Activated naive CD4-positive, alpha-beta T cell treated with anti-CD3 and anti-CD28 coated beads, Interleukin-2, amount 50 U/mL, for 16 hours (primary cell): ENCODE measurements at places on chromosomes 13 and 19.

DNA sequence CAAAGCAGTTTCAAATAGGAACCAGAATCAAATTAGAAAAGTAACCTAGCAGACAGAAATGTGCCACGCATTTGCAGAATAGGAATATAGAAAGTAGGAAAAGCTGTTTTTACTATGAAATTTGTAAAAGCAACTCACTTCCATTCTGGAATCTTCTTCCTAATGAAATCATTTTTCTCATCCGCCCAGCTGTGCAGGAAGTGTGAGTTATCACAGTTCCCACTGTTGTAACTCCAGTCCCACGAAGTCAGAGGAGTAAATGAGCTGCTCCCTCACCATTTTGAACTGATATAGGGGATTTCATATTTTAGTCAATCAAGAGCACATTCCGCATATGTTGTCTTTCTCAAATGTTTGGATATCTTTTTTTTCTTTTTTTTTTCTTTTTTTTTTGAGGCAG is 230.8 kb downstream of the TBC1D4 start:
- no peak for DNase-seq

DNA sequence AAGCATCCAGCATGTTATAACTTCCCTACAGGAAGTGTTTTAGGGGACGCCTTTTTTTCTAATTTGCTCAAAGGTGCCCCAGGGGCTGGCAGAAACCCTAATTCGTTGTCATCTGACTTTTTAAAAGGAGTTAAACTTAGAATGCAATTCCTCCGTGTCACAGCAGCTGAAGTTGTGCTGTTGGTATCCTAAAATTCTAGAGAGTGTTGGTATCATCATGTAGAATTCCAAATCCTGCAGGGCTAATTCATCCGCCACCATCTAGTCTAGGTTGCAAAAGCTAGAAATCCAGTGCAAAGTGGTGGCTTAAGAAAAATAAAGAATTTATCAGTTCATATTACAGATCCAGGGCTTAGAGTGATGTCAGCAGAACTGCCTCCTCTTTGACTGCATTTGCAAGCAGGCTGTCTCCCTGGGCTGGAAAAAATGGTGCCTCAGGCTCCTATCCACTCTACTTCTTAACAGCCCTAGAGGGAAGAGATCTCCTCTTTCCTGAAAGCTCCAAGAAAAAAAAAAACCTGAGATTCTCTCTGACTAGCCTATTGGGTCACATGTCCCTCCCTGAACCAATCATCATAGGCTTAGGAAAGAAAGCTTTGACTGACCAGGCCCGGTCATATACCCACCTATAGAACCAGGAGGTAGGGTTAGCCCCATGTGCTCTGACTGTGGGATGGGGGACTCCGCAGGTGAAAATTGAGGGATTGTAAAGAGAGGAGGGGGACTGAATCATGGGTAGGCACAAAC is 73.0 kb downstream of the MAP4K1 start:
- DNase-seq, result no peak

DNA sequence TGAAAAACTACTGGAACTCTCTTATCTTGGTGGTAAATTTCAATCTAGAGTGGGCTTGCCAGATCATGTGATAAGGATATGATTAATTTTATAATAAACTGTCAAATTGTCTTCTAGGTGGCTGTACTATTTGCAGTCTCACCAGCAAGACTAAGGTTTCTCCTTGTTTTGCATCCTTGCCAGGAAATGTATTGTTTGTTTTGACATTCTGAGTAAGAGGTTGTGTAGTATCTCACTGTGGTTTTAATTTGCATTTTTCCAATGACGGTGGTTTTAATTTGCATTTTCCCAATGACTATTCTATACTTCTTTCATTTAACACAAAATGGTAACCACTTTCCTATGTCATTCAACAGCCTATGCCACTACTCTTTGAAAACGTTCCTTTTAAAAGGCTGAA is 2.0 kb downstream of the CAB39L start:
- DNase-seq, result no peak

DNA sequence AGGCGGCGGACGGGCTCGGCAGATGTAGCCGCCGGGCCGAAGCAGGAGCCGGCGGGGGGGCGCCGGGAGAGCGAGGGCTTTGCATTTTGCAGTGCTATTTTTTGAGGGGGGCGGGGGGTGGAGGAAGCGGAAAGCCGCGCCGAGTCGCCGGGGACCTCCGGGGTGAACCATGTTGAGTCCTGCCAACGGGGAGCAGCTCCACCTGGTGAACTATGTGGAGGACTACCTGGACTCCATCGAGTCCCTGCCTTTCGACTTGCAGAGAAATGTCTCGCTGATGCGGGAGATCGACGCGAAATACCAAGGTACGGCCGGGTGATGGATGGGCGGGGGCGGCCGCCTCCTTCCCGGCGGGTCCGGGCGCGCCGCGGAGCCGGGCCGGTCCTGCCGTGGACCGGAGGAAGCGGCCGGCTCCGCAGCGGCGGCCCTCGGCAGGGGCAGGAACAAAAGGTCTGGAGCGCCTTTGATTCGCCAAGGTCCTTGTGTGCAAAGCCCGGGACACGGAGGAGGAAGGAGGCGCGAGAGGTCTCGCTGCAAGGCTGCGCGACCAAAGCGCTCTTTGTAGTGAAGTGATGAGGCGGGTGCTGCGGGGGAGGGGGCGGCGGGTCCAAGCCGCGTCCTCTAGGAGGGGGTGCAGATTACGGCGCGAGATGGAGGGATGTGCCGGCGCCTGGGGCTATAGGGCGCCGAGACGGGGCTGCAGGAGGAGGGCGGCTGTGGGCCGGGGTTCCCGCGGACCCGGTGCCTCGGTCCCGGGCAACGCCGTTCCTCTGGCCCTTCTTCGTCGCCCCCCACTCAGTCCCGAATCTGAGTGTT is 689 bp downstream of the ING1 start:
- peak; percentile 74 for DNase-seq

DNA sequence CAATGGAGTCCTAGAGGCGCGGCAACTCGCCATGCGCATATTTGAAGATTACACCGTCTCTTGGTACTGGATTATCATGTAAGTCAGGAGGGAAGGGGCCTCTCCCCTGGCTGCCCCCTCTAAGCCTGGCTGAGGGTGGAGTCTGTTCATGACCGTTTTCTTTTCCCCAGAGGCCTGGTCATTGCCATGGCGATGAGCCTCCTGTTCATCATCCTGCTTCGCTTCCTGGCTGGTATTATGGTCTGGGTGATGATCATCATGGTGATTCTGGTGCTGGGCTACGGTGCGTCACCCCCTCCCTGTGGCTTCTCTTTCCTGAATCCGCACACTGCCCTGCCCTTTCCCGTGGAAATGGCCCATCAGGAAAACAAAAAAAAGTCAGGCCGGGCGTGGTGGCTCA is 6.5 kb downstream of the SLC44A2 start:
- DNase-seq, result no peak

DNA sequence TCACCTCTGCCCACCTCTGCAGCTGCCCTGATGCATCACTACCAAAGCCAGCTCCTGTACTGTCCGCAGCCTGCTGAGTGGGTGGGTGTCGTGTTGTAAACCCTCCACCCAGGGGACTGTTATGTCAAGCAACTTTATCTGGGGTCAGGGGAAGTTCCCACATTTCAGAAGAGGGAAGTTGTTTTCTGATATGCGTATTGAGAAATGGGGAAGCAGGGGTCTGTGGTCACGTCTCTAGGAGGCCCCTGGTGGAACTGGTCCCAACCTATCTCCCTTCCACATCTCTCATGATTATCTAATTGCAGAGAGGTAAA is 31.2 kb downstream of the CLEC17A start:
- no peak for DNase-seq

GRCh38 chr13:27077451-27077850 is 94.2 kb downstream of the USP12 start:
- DNase-seq, result no peak

DNA sequence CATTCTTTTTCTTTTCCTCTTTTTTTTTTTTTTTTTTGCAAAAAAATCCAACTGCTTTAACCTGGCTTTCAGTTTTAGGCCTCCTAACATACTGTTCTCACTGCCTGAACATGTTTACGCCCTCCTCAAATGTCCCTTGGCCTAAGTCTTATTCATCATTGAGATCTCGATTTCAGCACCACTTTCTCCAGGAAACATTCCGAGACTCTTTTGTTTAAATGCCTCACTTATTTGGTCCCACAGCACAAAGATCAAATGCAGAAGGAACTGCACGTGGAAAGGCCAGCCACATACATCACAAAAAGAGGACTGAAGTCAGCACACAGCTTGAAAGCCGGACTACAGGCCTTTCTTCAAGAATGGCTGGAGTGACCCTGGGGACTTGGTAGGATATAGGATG is 79.2 kb upstream of the POMP start:
- DNase-seq, result no peak

- DNase-seq, result no peak
Measured at GRCh38 chr19:46451352-46451751, 20.0 kb downstream of the PNMA8A start.

DNA sequence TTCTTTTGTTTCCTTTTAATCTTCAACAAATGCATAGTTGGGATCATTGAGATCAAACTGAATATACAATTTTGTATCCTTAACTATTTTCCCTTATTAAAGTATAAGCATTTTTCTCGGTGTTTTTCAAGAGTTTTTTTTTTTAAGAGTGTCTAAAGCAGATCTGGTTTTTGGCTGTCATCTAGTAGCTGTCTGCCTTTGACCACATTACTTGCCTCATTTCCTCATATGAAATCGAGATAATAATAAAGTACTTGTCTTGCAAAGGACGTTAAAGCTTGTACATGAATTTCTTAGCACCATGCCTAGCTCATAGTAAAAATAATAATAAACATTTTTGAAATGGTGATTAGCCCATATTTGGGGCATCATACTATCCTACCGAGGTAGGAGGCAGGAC is 121.2 kb downstream of the PDS5B start:
- no peak for DNase-seq

GRCh38 chr13:76023652-76024051 is 387.5 kb downstream of the LMO7 start:
- DNase-seq, result no peak

- DNase-seq, result peak; percentile 42
Measured at GRCh38 chr19:31054430-31054829, 294.8 kb downstream of the TSHZ3 start.

DNA sequence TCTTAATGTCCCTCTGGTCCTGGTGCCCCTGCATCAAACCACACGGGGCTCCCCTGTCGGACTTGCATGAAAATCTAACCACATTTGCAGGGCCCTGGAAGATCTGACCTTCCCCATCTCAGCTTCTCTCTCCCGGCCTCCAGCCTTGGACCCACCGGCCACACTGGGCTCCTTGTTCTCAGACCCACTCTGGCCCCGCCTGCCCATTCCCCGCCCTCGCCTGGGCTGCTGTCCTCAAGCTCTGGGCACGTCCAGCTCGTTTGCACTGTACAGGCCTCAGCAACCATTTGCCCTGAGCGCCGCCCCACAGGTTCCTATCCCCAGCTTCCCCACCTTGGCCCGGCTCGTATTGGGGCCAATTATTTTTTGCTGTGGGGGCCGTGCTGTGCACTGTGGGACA is 10.5 kb downstream of the MYO9B start:
- no peak for DNase-seq

DNA sequence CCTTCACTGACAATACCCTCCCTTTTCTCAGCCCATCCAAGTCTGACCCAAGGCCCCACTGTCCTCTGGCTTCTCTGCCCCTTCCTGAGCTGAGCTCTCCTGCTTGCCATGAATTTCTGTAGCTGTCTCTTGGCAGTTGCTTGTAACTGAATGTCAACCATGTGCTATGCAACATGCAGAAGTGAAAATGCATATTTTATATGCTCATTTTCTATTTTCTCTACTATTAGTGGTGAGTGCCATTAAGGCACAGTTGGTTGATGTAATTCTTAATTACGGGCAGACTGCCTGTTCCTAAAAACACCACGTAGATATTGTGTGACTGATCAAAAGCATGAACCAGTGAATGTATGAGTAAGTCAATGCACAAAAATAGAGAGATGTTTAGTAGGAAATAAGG is 29.6 kb downstream of the TNFSF11 start:
- DNase-seq, result no peak

DNA sequence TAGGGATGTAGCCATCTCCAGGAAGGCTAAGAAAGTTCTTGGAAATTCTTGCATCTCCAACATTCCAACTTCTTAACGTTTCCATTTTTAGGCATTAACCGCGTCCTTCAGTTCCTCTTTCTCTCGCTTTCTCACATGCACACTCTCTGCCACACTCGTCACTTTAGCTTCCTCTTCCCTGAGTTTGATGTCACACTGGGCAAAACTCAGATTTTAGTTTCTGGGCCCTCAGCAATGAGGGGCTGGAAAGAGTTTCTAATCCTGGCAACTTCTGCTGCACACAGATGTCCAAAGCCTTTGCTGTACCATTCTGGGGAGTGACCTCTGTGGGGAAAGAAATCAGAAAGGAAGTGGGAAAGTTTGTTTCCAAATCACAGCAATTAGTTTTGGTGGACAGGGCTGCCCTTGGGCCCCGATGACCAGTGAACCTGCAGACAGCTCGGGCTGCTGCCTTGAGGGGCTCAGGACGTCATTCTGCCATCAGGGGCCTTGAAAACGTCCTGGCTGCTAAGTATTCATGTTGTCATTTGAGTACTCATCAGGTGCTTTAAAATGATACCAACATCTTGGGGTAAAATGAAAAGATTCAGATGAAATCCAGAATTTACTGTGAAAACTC is 89.3 kb downstream of the KL start:
- DNase-seq, result no peak

GRCh38 chr19:2215281-2215751 is 20.8 kb downstream of the PLEKHJ1 start:
- peak; percentile 41 for DNase-seq

DNA sequence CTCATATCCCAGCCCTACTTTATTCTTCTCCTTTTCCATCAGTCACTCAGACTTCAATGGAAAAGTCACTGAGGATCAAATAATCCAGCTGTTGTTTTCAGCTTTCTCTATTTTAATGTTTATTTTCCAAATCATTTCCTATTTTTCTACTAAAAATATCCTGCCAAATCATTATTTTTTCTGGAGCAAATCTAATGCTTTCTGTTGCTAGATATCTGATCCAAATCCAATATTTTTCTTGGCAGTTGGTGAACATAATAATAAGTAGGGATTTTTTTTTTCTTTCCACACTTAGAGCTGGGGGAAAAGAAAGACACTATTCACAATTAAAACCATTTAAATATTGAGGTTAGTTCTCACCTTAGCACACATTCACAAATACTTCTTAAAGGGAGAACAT is 656.1 kb downstream of the DACH1 start:
- DNase-seq, result no peak

DNA sequence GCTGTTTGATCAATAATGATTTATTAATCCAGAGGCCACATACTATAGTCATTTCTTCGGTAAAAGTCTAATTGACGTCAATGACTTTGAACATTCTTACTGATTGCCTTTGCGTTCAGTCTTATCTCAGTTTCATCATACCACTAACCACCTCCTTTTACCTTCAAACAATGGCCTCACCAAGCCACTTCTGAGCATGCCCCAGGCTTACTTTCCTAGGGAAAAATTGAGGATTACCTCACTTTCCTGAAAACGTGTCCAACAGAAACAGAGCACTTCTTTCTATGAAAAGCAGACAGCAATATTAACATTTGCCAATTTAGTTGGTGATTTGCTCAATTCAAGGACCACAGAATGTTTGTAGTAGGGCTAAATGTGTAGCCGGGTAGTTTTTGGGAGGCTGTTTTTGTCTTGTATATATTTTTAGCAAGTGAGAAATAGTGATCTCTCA is 157.6 kb downstream of the KLF5 start:
- no peak for DNase-seq
